ENCODE measurements at places on chromosomes 11 and 22.

DNA sequence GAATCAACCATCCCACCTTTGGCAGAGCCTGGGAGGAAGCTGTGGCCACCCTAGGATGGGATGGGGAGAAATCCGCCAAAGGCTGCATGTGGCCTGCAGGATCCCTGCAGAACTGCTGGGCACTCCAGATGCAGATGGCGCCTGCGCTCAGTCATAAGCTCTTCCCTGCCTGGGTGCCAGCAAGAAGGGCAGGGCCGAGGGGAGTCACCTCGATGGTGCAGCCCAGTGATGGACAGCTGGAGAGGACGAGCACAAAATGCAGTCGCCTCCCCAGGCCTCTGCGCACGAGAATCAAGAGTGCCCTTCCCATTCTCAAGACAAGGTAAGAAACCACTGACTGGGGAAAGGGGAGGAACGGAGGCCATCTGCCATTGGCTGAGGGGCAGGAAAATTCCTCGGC lies 693.6 kb downstream of the TBC1D22A start:
- no peak for DNase-seq

DNA sequence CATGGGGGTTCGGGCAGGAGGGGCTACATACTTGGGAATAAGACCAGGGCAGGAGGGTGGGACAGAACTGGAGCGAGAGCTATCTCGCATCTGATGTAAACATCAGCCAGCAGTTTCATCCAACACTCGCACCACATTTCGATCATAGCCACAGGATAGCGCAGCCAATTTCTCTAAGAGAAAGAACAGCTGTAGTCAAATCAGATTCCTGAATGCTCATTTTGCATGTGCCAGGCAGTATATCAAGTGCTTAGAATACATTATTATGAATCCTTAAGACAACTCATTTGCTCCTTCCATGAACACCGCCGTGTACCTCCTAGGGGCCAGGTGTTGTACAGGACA lies 14.5 kb downstream of the DGCR2 start:
- DNase-seq = no peak

DNA sequence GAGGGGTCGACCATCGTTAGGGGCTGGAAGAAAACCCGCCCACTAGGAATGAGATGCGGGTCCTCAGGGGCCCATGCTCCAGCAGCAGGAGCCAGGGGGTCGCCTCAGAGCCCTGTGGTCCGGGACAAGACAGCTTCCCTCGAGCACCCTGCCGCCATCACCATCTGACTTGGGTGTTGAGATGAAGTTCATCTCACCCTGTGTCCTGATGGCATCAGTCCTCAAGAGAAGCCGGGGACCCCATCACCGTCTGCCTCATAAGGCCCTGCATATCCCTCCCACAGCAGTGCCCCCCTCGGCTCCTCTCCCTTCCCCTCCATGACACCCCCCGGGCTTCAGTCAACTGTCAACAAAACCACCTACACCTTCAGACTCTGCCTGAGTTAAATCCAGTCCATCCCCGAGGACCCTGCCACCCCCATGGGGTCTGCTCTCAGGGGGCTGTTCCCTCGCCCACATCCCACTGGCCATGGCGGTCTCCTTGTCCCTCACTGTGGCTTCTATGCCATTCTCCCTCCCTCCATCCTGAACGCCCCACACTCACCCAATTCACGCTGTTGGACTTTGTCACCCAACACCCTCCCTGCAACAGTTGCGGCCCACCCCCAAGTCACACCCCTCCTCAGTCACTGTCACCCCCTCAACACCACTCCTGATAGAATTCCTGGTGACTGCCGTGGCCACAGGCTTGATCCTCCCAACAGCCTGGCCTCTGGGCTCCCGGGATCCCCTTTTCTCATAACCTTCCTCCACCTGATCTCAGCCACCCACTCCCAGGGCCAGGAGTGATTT lies 87.7 kb upstream of the RTL6 start:
- no peak for DNase-seq

DNA sequence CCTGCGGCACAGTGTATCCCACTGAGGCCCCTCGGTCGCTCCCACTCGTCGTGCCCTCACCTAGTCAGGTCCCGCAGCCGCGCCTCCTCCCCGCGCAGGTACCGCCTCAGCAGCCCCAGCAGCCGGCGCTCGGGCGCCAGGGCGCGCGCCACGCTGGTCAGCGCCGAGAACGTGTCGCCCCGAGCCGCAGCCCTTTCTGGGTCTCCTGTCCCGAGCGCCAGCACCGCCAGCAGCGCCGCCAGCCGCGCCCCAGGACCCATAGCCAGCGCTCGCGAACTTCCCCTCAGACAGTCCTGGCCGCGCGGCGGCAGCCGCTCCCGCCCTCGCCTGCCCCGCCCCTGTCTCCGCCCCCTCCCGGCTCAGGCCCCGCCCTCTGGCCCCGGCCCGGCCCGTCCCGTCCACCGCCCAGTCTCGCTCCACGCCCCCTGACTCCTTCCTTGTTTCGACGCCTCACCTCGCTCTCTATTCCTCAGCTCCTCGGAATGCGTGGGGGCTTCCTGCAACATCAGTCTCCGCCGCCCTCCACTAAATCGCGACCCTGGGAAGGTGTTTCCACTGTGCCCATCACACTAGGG lies at the start of gene P4HA3:
TSS of gene P4HA3 (minus strand) at position 289 of the 575 bp plus-strand sequence. CDS start at position 260, 29 bp downstream.
- DNase-seq = peak; percentile 44

- no peak for DNase-seq
Measured at GRCh38 chr11:125157953-125158680, 6.4 kb upstream of the PKNOX2 start.

DNA sequence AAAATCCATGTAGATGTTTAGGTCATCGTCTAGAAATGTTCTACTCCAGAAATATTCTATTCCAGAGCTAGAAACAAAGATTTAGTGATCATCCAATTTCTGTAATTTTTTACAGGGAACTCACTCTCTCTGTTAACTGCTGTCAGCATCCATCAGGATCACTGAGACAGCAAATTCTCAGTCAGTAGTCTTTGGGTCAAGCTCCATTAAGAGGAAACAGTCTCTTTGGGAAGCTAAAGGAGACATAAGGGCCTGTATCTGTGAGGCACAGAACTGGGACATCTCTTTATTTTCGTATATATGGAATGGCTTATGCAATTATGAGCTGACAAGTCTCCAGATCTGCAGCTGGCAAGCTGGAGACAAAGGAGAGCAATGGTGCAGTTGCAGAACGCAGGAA lies 48.3 kb downstream of the PIK3C2A start:
- no peak for DNase-seq

GRCh38 chr11:126265811-126266210 lies 2.9 kb downstream of the SRPRA start:
- DNase-seq = no peak

Measured in activated naive CD4-positive, alpha-beta T cell treated with Interleukin-2 at 50 U/mL for 16 hours (primary cell).